Muscle of leg (tissue), 16 donors: ENCODE measurements at places on chromosomes 4 and X. TPM values are rescaled to one million over a fixed set of nuclear protein-coding genes. Genes with fewer than 3 reads are reported as not detected.
A peak's percentile ranks its signal among the peaks of the same experiment; 100 is the strongest.

Gene NHSL2
- 7.8 TPM for total RNA-seq

Gene SLC16A2
- 18.9 TPM for total RNA-seq

DNA sequence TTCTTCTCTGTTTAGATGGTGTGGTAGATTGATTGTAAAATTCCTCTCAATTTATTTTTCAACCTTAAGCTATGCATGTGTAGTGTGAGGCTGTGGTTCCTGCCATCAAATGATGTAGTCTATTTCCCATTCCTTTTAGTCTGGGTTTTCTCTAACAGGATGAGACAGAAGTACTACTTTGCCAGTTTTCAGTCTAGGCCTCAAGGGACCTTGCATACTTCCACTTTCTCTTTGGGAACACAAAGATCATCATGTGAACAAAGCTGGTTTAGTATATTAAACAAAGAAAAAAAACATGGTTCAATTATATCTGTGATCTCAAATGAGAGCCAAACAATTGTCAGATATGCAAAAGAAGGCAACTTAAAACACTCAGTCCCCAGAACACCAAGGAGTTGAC is 1284.0 kb downstream of the RAPGEF2 start:
- H3K27me3 ChIP-seq: no peaks in the 10 kb centered on the region
- peak; percentile 71 for DNase-seq
- no peaks in the 10 kb centered on the region for H3K4me1 ChIP-seq
- no peak overlapping the region for H3K27ac ChIP-seq
- H3K4me3 ChIP-seq: no peak overlapping the region
- H3K36me3 ChIP-seq: no peaks in the 10 kb centered on the region

DNA sequence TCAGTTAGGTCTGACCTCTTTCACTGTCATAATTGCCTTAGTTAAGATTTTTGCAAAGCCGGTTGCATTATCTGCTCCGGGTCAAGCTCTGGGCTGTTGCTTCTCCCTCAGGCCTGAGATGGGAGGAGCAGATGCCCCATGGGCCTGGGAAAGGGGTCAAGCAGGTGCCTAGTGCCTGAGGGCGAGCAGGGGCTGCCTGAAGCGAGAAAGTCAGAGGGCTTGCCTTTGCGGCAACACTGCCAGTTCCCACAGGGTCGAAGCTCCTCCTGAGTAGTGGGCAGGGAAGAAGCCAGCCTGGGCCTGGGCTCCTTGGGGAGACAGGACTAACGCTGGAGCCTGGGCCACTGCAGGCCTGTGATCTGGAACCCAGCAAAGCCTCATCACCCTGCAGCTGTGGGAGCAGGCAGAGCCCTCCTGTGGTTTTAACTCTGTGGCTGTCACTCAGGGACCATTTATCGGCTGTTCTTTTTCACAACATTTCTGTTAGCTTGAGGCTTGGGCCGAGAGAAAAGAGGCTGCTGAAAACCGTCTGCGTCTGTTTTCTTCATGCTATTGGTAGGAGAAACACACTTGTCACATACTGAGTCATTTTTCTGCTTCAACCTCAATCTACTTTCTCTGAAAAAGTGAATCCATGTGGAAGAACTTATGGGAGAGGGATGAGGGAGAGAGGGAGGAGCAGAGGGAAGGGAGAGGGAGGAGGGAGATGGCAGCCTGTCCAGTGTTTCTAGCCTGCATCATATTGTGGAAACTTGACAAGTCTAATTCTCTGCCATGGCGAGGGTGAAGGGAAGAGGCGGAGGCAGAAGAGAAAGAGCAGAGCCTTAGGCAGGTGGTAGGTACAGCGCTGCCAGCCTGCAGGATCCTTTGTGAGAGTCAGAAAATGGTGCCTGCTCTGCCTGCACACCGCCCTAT is 68.4 kb downstream of the RHOH start:
- no peak overlapping the region for H3K4me3 ChIP-seq
- H3K27ac ChIP-seq: no peak overlapping the region
- no peaks in the 10 kb centered on the region for H3K36me3 ChIP-seq
